MG63 (cell line): ENCODE measurements at places on chromosomes 4 and X. TPM values are rescaled to one million over a fixed set of nuclear protein-coding genes. Genes with fewer than 3 reads are reported as not detected.

GLRB gene
- total RNA-seq: 0.81 and 3.9 TPM in 2 replicates

ARHGEF6 gene
- total RNA-seq: 4.7 and 4.8 TPM in 2 replicates

FAM184B gene
- 0.10 TPM in 1 of 2 replicates, not detected in the other for total RNA-seq

OSTC gene
- 77.7 and 1,094 TPM in 2 replicates for total RNA-seq

NEIL3 gene
- total RNA-seq: 36.3 and 41.0 TPM in 2 replicates

TASL gene
- total RNA-seq: not detected in 2 replicates

POU4F2 gene
- total RNA-seq: not detected in 2 replicates

DMP1 gene
- total RNA-seq: not detected in 2 replicates
